Coronary artery (tissue), 2 donors: ENCODE measurements at places on chromosomes 12 and 14.

GRCh38 chr12:94239332-94239993, 91.1 kb downstream of the PLXNC1 start:
- DNase-seq, result no peak

- DNase-seq, result no peak
Observed at GRCh38 chr14:103318750-103319419, 15.2 kb upstream of the EIF5 start.

- no peak for DNase-seq
Observed at GRCh38 chr12:115163710-115164109, 479.7 kb upstream of the TBX3 start.

- DNase-seq, result no peak
Observed at GRCh38 chr12:43957732-43958372, 122.0 kb downstream of the TMEM117 start.

DNA sequence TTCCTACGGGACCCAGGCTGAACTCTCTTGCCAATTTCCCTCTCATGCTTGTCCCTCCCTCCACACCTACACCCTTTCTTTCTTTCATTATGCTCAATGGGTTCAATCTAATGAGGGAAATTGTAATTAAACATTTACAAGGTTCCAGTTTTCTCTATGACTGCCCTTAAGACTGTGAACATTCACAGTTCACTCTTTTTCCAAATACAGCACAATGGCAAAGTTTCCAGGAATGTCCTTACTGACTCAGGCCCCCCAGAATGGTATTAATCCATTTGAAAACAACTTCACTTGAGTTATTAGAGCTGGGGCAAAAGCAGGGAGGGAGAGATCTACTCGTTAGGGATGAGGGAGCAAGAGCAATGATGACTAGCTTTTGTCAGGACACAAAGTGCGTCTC, 892.1 kb downstream of the NRXN3 start:
- DNase-seq, result no peak

DNA sequence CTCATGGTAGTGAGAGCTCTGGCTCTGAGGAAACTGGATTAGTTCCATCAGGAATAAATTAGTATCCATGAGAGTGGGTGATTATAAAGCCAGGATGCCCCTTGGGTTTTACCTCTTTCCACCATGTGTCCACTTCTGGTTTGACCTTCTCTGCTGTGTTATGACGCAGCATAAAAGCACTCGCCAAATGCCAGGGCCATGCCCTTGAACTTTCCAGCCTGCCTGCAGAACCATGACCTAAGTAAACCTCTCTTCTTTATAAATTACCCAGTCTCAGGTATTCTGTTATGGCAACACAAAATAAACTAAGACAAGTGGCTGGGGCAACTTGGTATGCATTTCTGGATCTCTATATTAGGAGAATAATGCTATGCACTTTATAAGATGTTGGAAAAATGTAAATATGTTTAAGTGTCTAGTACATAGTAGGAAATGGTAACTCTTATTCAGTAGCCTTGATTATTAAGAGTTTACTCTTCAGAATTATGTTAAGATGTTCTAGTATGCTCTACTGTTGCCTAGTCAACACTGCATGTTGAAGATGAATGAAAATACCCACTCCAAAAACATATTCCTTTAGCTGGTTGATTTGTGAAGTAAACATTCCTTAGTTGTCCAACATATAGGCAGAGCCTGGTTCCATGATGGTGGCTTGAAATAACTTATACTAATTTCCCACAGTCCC, 455.6 kb upstream of the TMPO start:
- DNase-seq, result no peak
